Muscle of arm (tissue), 14 donors: ENCODE measurements at places on chromosomes 2 and 18. TPM values are rescaled to one million over a fixed set of nuclear protein-coding genes. Genes with fewer than 3 reads are reported as not detected.

DNA sequence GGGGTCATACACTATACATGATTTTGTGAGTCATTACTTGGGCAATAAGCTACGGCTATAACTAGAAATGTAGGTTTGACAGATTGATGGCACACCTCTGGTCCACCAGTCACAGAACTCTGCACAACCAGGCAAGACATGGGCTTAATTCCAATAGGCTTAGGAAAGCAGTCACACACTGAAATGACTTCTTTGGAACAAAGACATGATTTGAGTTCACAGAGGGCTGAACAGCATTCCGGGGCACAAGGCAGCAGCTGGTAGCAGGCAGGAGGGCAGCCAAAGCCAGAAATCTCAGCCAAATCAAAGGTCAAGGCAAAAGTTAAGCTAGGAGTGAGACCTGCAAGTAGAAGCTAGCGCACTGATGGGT is 27.4 kb downstream of the FABP1 start:
- no peak for DNase-seq

DNA sequence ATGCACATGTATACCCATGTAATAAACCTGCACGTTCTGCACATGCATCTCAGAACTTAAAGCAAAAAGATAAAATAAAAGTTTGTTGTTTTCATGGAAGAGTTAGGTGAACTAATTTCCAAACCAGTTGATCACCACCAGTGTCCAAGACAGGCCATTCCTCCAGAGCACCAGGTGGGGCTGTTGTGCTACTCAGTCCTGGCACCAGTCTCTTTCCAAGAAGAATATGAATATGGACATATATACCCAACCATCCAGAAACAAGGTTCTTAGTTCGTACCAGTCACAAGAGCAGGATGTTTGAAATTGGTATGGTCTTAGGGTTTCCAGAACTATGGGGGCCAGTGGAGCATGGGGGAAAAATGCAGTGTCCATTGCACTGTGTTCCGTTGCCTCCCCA is 17.2 kb upstream of the TNP1 start:
- no peak for DNase-seq

GRCh38 chr2:190809139-190809764 is 71.4 kb upstream of the GLS start:
- no peak for DNase-seq

The GCG gene
- polyA plus RNA-seq, result 23.0 TPM

DNA sequence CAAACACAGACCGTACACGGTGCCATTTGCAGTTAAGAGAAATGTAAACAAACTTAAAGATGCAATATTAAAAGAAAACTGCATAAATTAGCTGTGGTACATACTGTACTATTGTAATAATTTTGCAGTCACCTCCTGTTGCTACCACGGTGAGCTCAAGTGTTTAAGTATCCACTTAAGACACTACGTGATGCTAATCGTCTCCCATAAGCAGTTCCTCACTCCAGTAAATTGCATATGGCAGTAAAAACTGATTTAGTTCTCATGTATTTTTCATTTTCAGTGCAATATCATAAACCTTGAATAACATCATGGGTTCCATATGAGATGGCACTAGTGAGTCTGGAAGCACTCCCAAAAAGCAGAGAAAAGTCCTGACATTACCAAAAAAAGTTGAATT is 14.4 kb downstream of the CLEC4F start:
- no peak for DNase-seq

The POU3F3 gene
- polyA plus RNA-seq, result 0.11 TPM

DNA sequence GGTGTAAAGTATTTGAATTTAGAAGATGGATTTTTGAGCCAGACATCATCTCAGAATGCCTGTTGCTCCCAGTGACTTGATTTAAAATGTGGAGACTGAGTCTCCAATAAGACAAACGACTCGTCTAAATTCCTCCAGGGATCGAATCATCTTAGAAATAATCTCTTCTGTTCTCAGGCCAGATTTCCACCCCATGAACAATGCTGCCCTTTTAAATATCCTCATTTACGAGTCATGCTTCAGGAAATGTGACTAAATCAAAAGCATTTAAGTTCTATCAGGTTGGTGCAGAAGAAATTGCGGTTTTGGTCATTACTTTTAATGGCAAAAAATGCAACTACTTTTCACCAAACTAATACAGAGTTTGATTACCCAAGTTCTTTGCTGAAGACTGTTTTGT is 684.6 kb upstream of the SOX11 start:
- DNase-seq, result no peak

The HPCAL1 gene
- not detected for polyA plus RNA-seq
